ENCODE measurements at places on chromosomes 7 and 10.

GRCh38 chr10:17214526-17214925 lies 13.1 kb upstream of the TRDMT1 start:
- peak; percentile 90 for DNase-seq

GRCh38 chr7:111320133-111320532 lies 229.2 kb downstream of the LRRN3 start:
- no peak for DNase-seq

DNA sequence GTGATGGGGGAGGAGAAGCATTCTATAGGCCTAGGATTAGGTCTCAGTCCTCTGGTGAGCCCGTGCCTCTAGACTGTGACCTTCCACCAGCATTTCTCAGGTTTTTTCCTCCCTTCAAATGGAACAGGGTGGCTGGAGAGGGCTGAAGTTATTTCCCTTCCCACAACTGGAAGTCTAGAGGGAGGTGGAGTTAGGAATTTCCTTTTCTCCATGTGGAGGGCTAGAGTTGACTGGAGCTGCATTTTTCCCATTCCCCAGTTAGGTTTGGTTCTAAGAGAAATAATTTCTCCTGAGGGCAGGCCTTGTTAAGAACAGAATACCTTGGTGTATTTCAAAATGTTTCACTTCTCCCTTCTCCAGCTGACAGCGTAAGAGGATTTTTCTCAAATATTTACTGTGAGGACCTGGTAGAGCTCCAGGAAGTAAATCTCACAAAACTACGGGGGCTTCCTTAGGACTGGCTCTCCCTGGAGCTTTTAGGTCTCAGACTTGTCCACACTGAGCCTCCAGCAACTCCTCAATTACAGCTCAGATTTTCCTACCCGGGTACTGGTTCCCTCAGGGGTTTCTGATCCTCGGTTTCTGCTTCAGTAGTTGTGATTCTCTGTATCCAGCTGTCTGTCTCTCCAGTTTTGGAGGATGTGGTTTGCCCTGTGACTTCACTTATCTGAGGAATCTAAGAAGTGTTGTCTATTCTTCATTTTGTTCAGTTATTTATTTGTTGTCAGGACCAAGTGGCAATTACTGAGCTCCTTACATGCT lies 6.0 kb upstream of the REEP3 start:
- peak; percentile 15 for DNase-seq

DNA sequence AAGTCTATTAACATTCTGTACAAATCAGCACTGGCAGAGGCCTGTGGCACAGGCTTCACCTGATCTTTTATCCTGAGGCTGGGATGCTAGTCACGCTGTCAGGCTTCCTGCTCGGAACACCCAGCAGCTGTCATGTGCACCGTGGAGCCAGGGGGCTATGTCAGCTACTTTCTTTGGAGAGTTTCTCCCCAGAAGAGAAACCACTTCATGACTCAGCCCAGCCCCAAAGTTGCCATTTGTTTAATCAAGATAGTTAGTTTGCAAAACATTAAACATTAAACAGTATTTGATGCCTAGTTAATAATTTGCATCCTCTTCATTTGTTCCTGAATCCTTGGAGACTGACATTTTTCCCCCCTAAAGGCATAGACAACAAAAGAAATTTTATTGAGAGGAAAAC lies at the start of gene HABP2:
HABP2 (plus strand) TSS at position 353 of the 400 bp plus-strand sequence. CDS start 69 bp downstream, outside the sequence.
- no peak for DNase-seq

GRCh38 chr7:744854-745430 lies 17.9 kb upstream of the PRKAR1B start:
- no peak for DNase-seq

DNA sequence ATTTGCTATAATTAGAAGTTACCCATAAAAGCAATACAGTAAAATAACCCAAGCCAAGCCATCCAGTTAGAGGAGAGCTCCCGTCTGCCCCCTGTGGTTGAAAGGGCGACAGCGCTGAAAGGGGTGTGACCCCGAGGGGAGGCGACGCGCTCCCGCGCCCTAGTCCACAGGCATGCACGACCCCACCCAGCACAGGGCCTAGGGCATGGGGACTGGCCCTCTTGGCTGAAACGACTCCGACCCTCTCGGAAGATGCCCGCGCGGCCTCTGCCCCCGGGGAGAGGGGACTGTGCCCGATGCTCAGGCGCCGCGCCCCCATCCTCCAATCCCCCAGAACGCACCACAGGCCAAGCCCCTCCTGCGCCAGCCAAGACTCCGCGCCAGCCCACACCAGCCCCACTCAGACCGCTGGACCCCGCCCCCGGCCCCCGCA lies 64.0 kb downstream of the CSGALNACT2 start:
- DNase-seq, result no peak

DNA sequence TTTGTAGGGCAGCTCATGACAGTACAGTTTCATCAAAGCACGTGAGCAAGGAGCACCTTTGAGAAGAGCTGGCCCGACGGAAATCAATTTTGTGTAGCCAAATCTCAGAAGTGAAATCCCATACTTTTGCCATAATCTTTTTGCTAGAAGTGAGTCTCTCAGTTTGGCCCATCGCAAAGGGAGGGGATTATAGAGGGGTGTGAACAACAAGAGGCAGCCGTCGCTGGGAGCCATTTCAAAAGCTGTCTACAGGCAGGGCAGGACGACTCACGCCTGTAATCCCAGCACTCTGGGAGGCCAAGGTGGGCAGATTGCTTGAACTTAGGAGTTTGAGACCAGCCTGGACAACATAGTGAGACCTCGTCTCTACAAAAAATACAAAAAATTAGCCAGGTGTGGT lies 599.8 kb downstream of the GALNT17 start:
- no peak for DNase-seq

GRCh38 chr7:24255139-24255538 lies 28.9 kb upstream of the NPY start:
- DNase-seq, result no peak

- DNase-seq, result no peak
Observed at GRCh38 chr7:98994046-98994944, 116.0 kb downstream of the TRRAP start.

GRCh38 chr10:44334621-44335184 lies 50.2 kb downstream of the CXCL12 start:
- peak; percentile 31 for DNase-seq

DNA sequence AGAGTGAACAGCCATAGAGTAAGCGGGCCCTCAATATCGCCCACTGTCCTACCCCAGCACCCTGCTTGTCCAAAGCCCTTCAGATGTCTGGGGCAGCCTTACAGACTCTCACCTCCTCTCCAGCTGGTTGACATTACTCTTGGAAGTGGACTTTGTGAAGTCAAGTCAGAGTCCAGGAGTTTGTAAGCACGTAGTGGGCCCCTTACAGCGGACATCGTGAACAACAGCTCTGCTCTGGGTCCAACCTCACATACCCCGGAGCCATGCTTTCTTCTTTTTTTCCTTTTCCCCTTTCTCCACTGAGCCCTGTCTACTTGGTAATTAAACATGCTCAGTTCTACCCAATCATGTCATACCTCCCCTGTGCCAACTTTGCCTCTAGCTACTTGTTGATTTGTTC lies 17.5 kb downstream of the HNRNPF start:
- DNase-seq, result no peak

GRCh38 chr7:101754424-101755159 lies 62.8 kb upstream of the CUX1 start:
- DNase-seq, result no peak

GRCh38 chr7:20786049-20786412 lies 655 bp downstream of the SP8 start:
- DNase-seq, result no peak

DNA sequence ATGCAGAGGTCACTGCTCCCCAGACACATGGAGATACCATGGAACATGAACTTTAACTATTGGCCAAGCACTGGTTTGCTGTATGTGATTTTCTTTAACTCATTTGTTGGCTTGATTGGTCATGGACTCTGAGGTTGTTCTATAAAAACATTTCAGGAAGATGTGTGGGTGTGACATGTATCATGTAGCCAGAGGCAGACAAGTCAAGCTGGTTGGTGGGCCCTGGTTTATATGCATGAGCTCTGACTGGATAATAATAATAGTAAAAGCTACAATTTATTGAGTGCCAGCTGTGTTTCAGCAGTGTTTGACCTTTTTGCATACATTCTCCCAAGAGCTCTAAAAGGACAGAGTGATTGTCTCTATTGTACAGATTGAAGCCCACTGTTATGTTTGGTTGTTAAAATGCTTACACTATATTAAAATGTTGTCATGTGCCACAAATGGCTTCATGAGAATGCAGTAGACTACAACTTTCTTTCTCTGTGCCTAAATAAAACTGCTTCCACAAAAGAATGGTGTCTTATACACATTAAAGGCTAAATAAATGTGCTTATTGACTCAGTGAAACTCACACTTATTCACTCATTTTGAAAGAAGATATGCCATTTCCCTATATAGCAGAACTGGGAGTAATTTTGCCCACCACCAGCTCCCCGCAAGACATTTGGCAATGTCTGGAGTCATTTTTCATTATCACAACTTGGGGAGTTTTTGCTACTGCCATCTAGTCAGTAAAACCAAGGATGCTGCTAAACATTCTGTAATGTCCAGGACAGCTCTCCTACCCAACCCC lies 243.6 kb upstream of the NFE2L3 start:
- no peak for DNase-seq

DNA sequence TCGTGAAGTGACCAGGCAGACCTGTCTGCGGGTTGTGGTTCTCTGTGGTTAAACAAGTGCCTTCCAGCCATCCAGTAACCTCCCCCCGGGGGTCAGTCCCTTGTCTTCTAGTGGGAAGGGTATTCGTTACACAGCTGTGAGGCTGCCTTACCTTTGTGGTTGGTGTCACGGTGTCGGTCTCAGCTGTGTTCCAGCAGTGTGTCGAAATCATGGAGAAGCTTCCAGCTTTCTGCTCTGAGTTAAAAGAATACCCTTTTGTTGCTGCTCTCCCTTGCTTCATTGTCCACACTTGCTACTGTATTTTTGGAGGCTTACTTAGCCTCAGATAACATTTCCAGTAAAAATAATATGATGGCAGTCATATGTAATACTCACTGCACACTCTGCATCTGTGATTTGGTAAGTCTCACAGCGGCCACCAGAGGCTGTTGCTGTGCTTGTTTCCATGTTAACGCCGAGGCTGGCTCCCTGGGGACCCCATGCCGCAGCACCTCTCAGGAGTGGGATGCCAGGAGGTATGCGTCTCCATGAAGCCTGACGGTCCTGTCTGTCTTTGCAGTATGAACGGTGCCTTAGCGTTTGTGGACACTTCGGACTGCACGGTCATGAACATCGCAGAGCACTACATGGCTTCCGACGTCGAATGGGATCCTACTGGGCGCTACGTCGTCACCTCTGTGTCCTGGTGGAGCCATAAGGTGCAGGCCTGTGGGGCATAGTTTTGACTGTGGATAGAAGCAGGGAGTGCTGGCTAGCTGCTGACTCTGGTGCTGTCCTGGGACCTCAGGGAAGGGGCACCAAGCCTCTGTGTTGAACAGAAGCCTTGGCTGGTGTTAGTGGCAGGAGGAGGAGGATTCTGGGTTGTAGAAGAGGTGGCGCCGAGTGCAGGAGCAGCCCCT lies 20.5 kb downstream of the EIF3B start:
- DNase-seq, result no peak

GRCh38 chr7:29372351-29373090 lies 177.9 kb downstream of the CHN2 start:
- DNase-seq, result no peak

DNA sequence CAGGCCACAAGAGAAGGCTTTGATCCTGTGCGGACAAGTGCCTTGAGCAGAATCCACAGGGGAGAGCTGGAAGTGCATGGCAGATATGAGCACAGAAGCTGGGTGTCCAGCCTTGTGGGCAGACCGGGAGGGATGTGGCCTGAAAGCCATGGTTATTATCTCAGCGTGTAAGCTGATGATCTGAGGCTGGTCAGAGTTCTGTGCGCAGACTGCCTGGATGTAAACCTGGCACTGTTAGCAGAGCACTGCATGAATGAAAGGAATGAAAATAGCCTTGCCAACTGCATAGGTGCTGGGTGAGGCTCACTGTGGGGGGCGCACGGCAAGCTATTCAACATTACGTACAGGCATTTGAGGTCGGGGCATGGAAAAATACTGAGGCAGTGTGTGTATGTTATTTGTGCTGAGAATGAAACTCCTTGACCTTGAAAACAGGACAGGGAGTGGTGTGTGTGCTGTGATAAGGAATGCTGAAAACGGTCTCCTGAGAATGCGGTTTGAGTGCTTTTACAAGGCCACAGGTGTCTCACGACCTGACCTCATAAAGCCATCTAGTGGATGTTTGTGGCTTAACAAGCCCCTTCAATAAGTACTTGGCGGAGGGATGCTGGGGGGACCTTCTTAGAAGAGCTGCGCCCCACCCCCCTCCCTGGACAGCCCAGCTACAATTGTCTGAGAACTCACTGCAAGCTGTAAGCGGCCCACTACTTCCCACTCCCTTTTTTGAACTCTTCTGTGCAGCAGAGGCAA lies 18.7 kb downstream of the AKR1C1 start:
- no peak for DNase-seq

- no peak for DNase-seq
Observed at GRCh38 chr10:48990226-48990625, 50.6 kb upstream of the LRRC18 start.

GRCh38 chr7:105094966-105095365 lies 81.0 kb downstream of the KMT2E start:
- no peak for DNase-seq

GRCh38 chr10:127576051-127576450 lies 26.9 kb downstream of the NPS start:
- DNase-seq, result no peak

DNA sequence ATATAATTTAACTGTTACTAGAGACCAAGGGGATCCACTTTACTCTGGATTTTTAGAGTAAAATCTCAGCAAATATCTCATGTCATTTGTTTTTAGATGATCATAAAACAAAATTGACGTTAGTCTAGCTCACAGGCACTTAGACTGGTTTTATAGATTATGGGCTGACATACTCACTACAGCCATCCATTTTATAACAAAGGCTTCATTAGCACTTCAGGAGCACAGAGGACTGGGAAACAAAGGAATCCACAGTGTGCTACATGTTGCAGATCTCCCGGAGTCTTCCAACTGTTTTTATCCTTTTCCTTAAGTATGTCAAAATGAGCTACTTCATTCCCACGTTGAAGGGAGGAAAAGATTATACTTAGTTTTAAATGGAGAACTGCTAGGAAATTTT lies 15.9 kb upstream of the SCRN1 start:
- DNase-seq, result no peak

- no peak for DNase-seq
Observed at GRCh38 chr7:118239014-118239413, 14.5 kb downstream of the ANKRD7 start.

GRCh38 chr7:155998328-155998691 lies 186.0 kb upstream of the SHH start:
- DNase-seq, result no peak

DNA sequence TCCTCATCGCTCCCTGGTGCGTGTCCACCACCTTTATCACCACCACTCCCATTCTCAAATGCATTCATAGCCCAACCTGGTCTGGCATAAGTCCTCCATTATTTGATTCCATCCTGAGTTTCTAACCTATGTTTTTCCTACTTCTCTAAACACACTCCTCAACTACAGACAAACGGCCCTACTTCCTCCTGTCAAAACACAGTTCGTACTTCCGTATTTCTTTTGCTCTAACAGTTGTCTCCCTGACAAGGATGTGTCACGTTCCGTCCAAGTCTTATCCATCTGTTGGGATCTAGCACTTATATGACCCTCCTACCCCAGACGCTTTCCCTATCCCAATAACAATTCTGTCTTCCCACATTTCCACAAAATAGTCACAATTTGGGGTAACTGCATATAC lies 46.8 kb downstream of the DOCK4 start:
- DNase-seq, result no peak

- no peak for DNase-seq
Observed at GRCh38 chr10:48625826-48626134, 20.9 kb upstream of the ARHGAP22 start.
